ENCODE measurements at places on chromosomes 11 and 22.

GRCh38 chr11:121723246-121723741 lies 270.5 kb upstream of the SORL1-AS1 start:
- no peak for DNase-seq

GRCh38 chr22:32333141-32333768 lies 24.4 kb upstream of the RFPL3 start:
- DNase-seq = no peak

- no peak for DNase-seq
Observed at GRCh38 chr11:100778166-100778785, 91.2 kb downstream of the ARHGAP42 start.

GRCh38 chr11:119547511-119547910 lies 124.5 kb upstream of the THY1 start:
- DNase-seq = no peak

- DNase-seq = no peak
Observed at GRCh38 chr11:47499161-47499560, 50.2 kb upstream of the RAPSN start.

GRCh38 chr11:96277696-96278038 lies 65.3 kb downstream of the MAML2 start:
- DNase-seq = no peak

DNA sequence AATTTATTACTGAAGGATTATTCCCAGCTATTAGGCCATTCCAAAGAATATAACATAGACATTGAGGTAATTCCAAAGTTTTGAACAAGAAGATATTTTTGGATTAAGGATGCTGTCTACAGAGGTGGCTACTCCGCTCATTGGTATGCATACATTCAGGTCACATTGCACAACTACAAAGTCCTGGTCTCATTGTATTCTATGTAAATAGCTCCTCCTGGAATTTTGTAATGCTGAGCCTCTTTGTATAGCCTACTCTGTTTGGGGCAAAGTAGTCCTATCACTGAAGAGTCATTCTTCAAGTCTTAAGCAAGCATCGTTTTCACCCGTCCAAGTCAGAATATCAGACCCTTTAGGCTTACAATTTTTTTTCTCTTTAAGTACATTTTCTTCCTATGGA lies 142.4 kb downstream of the KIF18A start:
- no peak for DNase-seq

GRCh38 chr22:16594026-16594425 lies 1.4 kb upstream of the CCT8L2 start:
- DNase-seq = no peak

DNA sequence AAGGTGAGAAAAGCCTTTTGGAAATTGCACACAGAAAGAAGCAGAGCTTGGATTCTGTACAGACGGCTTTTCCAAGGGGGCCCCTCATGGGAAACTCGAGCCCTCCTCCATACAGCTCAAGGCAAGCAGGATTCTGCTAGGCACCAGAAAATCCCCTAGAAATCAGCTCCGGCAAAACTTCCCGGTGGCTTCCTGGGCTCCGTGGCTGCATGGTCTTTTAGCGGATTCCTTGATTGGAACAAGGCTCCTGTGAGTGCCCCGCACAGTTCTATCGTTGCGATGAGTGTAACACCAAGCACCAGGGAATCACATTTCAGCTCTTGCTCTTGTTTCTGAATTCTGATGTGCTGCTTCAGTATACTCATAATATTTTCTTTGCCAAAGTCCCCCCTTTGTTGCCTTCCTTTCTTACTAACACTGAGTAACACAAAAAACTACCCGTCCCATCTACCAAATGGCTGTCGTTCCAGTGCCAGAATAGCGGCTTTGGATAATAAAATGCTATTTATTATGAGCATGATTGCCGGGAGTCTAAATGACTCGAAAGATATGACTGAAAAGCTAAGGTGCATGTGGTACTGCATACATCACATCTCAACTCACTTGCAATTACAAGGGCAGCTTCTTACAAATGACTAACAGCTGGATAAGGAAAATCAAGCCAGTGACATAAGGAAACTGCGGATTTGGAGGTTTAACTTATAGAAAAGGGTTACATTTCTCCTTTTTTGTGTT lies 494.1 kb downstream of the DLG2 start:
- DNase-seq = peak; percentile 25

- DNase-seq = peak; percentile 80
Observed at GRCh38 chr11:119361056-119361787, 14.7 kb upstream of the MFRP start.

DNA sequence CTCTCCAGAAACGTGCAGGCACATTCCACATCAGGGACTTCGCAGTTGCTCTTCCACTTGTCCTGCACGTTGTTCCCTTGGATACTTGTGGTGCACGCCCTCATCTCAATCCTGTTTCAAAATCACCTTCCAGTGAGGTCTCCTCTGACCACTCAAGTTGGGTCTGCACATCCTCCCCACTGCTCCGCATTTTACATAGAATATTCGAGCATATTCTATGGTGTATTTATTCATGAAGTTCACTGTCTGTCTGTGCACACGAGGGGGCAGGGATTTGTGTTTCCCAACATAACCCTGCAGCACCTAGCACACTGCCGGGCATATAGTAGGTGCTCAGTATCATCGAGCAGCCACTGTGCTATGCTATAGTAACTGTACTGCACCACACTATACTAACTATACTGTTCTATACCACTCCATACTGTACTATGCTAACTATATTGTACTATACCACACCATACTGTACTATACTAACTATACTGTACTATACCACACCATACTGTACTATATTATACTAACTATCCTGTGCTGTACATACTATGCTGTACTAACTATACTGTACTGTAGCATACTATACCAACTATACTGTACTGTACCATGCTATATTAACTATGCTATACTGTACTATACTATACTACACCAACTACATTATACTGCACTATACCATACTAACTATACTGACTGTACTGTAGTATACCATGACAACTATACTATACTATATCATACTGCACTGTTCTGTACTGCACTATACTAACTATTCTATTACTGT lies 30.3 kb downstream of the ELF5 start:
- DNase-seq = no peak

- DNase-seq = no peak
Observed at GRCh38 chr22:32823024-32823730, 21.7 kb downstream of the TIMP3 start.

- DNase-seq = peak; percentile 45
Observed at GRCh38 chr11:131099013-131099412, 182.7 kb upstream of the SNX19 start.

GRCh38 chr11:98587884-98588283 lies 432.9 kb upstream of the CNTN5 start:
- no peak for DNase-seq

GRCh38 chr11:123702696-123703095 lies 38.8 kb downstream of the ZNF202 start:
- DNase-seq = no peak

- DNase-seq = peak; percentile 76
Observed at GRCh38 chr22:30159561-30160353, 79.5 kb downstream of the HORMAD2 start.

GRCh38 chr22:48450188-48450825 lies 1377.4 kb downstream of the BRD1 start:
- DNase-seq = no peak

- no peak for DNase-seq
Observed at GRCh38 chr11:84687433-84687832, 939.7 kb downstream of the DLG2 start.

DNA sequence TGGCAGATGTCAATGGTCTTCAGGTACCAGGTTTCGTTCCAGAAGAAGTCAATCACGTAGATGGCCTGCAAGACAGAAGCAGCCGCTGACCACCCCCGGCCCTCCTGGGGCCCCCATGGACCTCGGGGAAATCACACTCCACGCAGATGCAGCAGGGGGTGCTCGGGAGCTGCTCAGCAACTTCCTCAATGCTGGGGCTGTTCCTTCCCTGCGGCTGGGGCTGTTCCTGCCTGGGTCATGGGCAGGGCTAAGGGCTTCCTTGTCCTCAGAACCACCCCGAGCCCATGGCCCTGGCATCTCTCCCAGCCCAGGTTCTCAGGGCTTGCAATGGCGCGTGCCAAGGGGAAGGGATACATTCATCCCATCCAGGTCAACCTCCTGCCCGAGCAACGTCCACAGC lies 10.3 kb downstream of the DHCR7 start:
- no peak for DNase-seq

- peak; percentile 82 for DNase-seq
Observed at GRCh38 chr11:30244265-30244664, 13.5 kb downstream of the FSHB start.

DNA sequence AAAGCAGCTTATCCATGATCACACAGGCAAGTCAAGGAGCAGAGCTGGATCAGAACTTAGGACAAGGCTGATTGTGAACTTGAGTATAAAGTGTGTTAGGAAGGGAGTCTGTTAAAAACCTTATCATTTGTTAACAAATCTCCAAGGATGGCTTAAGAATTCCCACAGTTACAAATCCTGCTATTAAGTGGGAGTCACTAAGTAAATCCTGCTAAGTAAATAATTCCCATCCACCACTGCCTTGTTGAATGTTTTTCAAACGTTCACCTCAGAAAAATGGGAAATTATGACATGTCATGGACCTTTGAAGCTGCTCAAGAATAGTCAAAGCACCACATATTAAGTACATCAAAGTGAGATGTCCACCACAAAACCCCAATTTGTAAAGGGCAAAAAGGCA lies 88.7 kb downstream of the FAM168A start:
- no peak for DNase-seq

DNA sequence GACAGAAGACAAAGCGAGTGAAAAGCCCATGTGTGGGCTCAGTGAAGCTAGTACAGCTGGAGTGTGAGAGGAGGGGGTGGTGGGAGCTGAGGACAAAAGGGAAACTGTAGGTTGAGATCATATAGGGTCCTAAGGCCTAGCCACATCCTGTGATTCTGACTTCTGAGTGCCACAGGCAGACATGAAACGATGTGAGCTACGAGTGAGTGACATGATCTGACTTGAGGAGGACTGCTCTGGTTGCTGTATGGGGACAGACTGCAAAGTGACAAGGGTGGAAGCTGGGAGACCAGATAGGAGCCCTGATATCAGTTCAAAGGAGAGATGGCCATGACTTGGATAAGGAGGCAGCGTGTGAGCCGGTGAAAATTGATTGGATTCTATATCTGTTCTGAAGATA lies 85.4 kb downstream of the MICAL2 start:
- no peak for DNase-seq

DNA sequence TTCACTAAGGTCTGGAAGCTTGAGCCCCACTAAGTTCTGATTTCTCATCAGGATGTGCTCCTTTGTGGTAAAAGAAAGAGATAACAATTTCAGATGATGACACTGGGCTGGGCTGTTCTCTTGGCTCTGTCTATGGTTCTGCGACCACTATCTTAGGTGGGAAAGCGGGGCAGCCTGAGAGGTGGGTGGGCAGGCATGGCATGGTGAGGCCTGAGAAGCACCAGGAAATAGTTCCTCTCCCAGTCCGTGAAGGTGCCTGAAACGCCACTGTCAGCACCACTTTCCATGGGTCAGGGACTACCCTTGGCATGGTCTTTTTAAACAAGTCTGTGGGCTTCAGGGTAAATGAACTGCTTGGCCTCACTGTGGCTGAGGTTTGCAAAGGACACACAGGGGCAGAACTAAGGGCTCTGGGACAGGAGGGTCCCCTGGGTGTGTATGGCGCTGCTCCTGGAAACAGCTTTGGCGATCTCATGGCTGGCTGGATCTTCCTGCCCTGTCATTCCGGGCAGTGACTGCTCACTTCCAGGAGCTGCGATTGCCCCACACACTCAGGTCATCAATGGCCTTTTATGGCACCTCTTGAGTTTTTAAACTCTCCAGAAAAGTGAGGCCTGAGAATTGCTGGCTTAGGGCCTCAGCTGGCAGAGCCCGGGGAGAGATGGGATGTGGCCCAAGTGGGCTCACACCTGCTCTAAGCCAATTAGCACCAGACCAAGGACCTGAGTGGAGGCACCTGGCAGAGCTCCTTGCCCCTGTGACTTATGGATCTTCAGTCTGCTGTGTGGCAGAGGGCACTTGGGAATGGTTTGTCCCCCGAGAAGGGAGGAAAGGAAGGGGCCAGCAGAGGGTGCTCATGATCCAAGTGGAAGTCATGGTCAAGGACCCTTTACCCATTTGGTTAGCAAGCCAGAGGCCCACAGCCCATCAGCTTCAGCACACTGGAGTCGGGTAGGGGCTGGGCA lies 55.6 kb upstream of the LYVE1 start:
- peak; percentile 34 for DNase-seq

GRCh38 chr11:123062892-123063825 lies 1.2 kb upstream of the HSPA8 start:
- peak; percentile 63 for DNase-seq

DNA sequence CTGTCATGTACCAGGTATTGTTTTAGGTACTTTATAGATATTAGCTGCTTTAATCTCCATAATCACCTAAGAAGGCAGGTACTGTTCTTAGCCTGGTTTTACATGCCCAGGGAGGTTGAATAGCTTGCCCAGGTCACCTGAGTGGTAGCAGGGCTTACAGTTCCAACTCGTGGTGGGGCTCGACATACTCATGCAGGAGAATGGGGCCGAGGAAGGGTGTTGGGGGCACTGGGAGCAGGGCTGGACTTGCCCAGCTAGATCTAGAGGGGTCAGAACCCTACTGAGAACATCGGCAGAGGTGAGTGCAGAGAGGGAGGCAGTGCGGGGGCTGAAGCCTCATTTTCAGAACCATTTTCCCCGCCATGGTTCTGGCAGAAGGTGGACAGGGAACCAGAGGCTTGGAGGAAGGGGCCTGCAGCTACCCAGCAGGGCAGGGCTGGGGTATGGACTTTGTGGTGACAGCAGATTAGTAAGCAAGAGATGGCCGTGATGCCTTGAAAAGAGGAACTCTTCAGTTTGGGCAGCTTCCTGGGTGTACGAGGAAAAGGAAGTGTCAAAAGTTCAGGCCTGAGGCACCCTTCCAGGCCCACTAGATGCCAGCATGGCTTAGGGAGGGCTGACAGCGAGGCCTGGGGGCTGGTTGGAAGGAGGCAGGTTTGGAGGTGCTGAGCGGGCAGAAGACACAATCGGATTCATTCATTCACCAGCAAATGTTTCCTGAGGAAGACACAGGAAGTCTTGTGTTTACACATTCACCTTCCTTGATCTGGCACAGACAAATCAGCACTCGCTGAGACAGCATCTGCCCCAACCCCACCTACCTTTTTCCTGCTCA lies 54.7 kb upstream of the LYVE1 start:
- DNase-seq = no peak

Data from fibroblast of skin of abdomen (primary cell).